ENCODE measurements at places on chromosomes 12 and 14. TPM values are rescaled to one million over a fixed set of nuclear protein-coding genes. Genes with fewer than 3 reads are reported as not detected.
A peak's percentile ranks its signal among the peaks of the same experiment; 100 is the strongest.

Gene KRT83
- not detected for total RNA-seq

DNA sequence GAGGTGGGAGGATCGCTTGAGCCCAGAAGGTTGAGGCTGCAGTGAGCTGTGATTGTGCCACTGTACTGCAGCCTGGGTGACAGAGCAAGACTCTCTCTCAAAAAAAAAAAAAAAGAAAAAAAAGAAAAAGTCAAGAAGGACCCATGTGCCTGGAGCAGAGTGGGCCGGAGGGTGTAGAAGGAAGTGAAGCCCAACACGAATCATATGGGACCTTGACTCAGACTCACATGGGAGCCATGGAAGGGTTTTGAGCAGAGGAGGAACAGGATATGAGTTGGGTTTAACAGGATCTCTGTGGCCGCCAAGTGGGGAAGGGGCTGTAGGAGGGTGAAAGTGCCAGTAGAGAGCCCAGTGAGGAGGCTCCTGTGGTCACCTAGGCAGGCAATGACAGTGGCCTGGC lies 165.4 kb downstream of the PHETA1 start:
- DNase-seq = no peak

DNA sequence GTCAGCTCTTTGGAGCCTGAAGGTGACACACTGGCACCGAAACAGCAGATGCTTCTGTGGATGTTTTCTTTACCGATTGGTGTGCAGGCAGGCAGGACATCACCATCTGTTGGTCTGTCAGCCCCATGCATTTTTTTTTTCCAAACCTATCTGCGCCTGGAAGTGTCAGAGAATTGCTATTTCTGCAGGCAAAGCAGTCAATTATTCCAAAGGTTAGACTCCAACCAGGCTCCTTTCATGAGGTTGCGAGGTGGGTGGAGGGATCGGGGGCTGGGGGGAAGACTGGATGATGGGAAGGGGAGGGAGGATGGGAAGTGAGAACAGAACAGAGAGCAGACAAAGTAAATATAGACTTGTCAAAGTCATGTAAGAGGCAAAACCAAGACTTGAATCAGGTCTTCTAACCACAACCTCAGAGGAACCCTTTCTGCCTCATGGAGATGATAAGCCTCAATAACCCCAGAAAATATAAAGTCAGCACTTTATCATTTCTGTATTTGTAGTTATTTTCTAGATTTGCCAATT lies 117.7 kb downstream of the OTOGL start:
- DNase-seq = no peak

Gene B4GALNT3
- total RNA-seq = 0.10 TPM

- DNase-seq = no peak
Measured at GRCh38 chr12:29050503-29050902, 98.6 kb upstream of the FAR2 start.

DNA sequence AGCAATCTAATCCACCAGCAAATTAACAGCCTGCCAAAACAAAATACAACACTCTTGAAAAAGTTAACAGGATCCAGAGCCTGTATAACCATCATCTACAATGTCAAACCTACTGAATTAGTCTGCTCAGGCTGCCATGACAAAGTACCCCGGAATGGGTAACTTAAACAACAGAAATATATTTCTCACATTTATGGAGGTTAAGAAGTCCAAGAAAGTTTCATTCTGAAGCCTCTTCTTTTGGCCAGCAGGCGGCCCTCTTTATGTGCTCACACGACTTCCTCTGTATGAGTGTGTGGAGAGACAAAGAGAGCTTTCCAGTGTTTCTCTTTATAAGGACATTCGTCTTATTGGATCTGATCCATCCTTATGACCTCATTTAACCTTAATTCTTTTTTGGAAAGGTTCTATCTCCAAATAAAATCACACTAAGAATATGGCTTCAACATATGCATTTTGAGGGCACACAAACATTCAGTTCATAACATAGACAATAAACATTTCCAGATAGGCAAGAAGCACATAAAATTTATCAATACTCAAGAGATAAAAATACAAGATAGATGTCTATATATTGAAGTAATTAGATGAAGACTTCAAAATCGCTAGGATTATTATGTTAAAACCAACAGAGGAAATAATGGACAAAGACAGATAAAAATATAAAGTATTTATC lies 5.9 kb upstream of the RERG start:
- peak; percentile 37 for DNase-seq

Gene SLC25A47
- total RNA-seq = not detected

Data from RPMI7951 (cell line).